ENCODE measurements at places on chromosomes 13 and 19.

DNA sequence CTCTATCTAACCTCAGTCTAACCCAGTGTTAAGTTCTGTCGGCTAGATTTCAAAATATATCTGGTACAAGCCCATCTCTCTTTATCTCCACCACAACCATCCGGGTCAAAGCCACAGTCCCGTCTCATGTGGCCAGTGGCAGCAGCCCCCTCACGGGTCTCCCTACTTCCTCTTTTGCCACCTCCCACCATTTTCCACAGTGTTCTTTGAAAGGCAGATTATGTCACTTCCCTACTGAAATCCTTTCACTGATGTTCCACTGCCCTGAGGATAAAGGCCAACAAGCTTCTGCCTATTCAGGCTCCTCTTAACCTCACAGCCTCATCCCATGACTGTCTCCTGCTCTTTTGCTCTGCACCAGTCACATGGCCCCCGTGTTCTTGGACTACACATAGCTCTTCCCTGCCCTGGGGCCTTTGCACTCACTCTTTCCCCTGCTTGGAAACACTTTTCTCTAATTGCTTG is 117.2 kb downstream of the UBL3 start:
- no peak for DNase-seq

DNA sequence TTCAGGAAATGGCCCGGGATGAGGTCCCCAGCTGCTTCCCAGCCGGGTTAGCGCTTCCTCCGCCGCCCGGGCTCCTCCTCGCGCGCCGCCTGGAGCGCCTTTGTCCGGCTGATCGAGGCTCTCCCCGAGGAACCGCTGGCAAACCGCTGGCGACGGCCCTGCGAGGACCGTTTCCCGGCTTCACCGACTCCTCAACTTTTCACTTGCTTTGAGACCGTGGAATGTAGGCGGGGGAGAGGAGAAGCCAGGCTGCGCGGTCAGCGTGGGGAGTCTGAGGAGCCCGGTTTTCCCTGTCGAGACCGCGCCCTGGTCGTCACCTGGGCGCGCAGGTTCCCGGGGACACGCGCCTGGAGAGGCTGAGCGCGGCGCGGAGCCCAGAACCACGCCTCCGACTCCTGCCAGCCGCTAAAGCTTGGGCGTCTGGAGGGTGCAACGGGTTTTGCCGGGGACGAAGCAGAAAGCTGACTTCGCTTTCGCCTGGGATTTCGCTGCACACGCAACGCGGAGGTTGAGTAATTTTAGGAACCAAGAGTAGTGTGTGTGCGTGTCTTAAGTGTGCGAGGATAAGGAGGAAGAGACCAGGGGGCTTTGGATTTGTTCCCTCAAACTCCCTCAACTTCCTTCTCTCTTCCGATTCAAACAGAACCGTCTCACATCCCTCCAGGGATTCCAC is 7.3 kb upstream of the DGKH start:
- peak; percentile 56 for DNase-seq

- no peak for DNase-seq
Measured at GRCh38 chr19:10517361-10517759, at the start of gene S1PR5. TSS of gene S1PR5 (minus strand) at chr19:10517447. CDS start at chr19:10515011, 2,436 bp downstream.

GRCh38 chr13:33730147-33730546 is 87.8 kb upstream of the RFC3 start:
- DNase-seq: no peak

DNA sequence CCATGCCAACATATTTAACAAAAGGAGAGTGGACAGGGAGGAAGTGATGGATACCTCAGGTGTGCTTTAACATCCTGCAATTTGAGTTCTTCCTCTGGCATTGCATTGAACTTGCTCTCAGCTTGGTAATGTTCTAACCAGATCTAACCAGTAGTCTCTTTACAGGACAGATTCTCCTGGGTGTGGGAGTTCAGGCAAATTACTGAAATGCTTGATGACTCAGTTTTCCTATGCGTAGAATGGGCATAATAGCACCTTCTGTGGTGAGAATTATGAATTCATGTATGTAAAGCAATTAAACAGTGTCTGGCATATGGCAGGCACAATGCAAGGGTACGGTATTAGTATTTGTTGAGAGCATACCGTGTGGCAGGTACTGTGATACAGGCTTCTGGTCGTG is 3.6 kb downstream of the AKAP11 start:
- no peak for DNase-seq

DNA sequence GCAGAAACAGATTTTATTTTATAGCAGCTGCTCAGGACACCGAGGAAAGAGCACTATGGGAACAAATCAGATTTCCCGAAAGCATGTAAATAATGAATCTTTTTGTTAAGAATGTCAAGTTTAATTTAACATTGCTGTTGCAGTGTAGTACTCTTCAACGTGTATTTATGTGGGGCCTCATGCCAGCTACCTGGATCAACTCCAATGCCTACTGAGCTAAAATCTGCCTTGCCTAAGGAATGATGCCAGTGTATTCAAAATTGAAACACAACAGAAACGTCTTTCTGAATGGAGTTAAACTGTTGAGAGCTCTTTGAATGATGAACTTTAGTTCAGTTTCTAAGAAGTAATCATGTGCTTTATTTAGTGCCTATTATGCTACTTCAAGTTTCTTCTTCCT is 1379.8 kb upstream of the ATXN8OS start:
- DNase-seq: no peak

DNA sequence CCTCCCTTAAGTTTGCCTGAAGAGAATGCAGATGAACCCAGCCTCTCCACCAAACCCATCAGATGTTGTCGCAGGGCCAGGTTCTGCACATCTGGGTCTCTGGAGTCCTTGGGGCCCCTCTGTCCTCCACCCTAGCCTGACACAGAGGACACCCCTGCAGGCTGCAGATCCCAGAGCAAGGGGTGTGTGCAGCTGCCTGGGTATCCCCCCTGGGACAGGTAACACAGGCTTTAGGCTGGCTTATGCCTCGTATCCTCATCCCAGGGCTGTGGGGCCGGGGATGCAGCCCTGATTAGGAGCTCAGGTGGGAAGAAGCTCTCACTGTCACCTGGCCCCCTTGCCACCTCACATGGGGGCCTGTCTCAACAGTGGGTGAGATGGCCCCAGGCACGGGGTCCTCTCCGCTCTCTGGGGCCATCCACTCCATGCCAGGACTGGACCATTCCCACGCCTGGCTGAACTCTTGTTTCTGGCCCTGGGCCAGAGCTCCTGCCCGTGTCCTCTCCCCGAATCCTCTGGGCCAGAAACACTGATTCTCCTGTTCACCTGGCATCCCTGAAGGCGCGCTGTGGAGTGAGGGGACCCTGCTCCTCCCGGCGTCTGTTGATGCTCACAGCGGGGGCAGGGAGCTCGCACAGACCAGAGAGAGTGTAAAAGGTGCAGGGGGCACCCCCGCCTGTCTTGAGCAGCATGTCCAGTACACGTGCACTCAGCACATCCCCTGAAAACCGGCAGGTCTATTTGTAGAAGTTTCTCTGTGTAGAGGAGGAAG is 38.7 kb upstream of the TPM4 start:
- no peak for DNase-seq

- peak; percentile 84 for DNase-seq
Measured at GRCh38 chr19:47713046-47714021, at the start of gene EHD2. TSS of gene EHD2 (plus strand) at chr19:47713422. CDS start at chr19:47716613, 3,191 bp downstream.

DNA sequence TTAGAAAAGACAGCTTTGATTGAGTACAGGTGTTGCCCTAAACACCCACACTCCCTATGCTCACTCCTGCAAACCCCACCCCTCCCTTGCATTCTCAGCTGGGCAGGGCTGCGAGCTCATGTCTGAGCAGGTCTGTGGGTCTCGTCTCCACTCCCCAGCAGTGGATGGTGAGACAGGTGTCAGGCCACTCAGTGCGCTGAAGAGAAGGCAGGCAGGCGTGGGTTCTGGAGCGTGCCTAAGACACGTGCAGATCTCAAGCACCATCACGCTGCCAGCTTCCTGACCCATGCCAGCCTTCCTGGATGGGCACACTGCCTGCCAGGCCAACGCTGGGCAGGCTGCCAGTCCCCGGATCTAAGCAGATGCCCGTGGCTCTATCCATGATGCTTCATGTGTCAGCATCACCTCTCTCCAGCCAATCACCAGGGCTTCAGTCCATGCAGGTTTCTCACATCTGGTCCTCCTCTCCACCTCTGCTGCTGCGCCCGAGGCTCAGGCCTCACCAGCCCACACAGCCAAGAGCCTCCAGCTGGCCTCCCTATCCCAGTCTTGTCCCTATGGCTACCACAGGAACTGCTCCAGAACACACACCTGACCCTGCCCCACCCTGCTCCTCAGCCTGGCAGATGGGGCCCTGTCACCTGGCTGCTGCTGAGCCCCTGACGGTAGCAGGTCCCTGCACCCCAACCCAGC is 42.6 kb downstream of the EPS15L1 start:
- no peak for DNase-seq

DNA sequence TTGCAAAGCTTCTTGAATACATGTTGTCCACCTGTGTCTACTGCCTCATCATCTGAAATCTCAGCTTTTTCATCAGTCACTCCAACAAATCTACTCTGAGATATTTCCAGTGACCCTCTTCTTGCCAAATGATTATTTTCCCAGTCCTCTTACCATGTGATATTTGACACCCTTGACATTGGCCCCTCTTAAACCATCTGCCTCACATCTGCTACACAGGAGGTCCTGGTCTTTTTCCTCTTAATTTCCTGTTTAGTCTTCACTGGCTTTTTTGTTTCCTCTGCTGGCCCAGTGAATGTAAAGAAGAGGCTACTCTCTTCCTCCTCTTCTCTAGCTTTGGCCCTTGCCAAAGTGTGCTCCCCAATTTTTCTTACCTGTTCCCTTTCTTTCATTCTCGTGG is 218.7 kb downstream of the DNAJC15 start:
- no peak for DNase-seq

- DNase-seq: peak; percentile 30
Measured at GRCh38 chr13:93535251-93535650, 308.6 kb downstream of the GPC6 start.

- peak; percentile 44 for DNase-seq
Measured at GRCh38 chr19:14031719-14032480, at the start of gene IL27RA. TSS of gene IL27RA (plus strand) at chr19:14031762. CDS start at chr19:14031873, 111 bp downstream.

DNA sequence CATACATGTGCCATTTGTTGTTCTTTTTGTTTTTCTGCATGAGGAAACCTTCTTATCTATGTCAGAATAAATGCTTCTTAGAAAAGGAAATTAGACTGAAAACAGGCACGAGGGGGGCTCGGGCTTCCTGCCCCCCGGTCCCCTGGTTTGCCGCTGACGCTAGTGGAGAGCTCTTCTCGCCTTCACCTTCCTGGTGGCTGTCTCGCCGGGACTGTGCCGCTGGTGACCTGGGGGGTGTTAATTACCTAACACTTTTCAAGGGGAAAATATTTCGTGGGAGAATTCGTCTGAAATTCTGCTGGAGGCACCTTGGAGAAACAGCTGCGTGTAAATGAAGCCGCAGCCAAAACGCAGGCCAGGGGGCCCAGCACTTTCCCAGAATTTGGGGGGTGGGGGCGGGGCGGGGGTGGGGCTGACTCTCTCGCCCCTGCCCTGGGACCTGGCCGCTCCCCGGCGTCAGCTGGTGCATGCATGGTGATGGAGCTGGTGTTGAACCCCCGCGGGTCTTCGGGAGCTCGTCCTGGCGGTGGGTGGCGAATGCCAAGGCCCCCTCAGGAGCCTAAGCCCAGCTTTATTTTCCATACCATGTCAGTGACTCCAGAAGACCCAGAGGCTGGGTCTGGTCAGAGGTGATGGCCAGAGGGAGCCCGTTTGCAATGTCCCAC is 58.3 kb upstream of the MCF2L start:
- no peak for DNase-seq

GRCh38 chr13:109657395-109657794 is 129.0 kb downstream of the IRS2 start:
- DNase-seq: no peak

DNA sequence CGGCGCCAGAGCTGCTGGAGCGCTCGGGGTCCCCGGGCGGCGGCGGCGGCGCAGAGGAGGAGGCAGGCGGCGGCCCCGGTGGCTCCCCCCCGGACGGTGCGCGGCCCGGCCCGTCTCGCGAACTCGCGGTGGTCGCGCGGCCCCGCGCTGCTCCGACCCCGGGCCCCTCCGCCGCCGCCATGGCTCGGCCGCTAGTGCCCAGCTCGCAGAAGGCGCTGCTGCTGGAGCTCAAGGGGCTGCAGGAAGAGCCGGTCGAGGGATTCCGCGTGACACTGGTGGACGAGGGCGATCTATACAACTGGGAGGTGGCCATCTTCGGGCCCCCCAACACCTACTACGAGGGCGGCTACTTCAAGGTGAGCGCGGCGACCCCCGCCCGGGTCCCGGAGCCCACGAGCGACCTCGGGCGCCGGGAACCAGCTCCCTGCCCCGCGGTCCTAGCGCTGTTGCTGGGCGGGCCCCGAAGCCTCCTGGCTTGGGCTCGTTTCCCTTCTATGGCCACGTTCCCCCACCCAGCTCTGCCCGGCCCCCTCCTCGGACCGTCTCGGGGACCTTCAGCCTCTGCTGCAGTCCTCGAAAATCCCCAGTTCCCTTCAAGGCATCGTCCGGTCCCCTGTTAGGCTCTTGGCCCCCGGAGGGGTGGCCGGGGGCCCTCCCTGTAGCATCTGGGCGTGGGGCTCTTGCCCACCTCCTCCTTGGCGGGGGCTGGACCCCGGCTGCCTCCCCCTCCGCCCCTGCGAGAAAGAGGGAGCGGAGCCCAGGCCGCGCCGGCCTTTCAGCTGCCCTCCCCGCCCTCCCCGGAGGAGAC is at the start of gene CDC34:
CDC34 (plus strand) TSS at position 8 of the 808 bp plus-strand sequence; CDS start at position 180, 172 bp downstream.
- DNase-seq: no peak

DNA sequence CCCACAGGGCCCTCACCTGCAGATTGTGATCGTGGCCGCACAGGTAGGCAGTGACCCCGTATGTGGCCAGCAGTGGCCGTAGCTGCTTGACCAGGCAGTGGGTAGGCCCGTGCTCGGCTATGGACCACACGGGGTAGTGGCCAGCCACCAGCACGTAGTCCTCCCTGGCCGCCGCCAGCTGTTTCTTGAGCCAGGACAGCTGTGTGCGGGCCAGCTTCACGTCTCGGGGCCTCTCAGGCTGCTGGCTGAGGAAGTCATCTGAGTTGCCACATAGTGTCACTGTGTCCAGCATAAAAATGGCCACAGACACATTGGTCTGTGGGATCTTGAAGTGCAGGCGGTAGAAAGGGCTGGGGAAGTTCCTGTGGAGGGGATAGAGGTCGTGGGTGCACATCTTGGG is 1.2 kb downstream of the ACP5 start:
- no peak for DNase-seq

GRCh38 chr13:84086847-84087162 is 204.5 kb upstream of the SLITRK1 start:
- no peak for DNase-seq

GRCh38 chr19:24055548-24055947 is 31.4 kb upstream of the ZNF254 start:
- no peak for DNase-seq

- DNase-seq: no peak
Measured at GRCh38 chr13:31442571-31442970, 242.8 kb downstream of the B3GLCT start.

Measured in fibroblast of pulmonary artery (primary cell).